Stimulated activated CD4-positive, alpha-beta T cell treated with anti-CD3 and anti-CD28 coated beads, Interleukin-4, amount 100 ng/mL, for 1 hour (primary cell): ENCODE measurements at places on chromosomes 7 and 10.

DNA sequence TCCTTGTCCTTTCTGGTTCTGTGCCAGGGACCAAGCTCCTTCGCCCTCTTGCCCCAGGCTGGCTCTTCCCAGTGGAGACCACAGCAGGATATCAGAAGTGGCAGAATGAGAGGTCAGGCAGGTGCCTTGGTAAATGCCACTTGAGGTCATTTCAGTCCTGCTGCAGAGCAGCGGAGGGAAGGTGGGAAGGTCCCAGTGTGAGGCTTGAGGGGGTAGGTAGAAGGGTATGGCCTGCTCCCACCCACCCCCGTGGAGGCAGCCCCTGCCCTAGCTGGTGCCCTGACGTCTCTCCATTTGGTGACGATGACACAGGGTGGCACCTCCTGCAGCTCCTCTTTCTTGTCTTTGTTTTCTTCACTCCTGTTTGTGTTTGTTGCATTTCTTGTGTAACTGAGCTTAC, 538.8 kb downstream of the TCERG1L start:
- no peak for DNase-seq

DNA sequence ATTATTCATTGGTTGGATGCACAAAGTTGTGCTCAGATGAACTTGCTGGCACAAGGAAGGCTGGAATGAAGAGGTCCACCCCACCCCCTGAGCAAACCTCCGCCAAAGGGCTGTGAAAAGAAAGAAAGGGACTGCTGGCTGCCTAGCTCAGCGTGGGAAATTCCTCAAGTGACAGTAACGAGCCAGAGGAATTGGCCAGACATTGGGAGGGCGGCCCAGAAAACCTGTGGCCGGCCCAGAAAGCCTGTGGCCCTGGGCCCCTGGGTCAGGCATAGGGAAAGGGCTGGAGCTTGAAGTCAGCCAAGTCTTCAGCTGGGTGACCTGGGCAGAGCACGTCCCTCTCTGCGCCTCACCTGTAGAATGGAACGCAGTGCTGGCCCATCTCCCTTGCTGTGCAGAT, 30.6 kb upstream of the CTBP2 start:
- DNase-seq: no peak

GRCh38 chr7:139116999-139117398, 7.5 kb upstream of the ZC3HAV1 start:
- DNase-seq: no peak

DNA sequence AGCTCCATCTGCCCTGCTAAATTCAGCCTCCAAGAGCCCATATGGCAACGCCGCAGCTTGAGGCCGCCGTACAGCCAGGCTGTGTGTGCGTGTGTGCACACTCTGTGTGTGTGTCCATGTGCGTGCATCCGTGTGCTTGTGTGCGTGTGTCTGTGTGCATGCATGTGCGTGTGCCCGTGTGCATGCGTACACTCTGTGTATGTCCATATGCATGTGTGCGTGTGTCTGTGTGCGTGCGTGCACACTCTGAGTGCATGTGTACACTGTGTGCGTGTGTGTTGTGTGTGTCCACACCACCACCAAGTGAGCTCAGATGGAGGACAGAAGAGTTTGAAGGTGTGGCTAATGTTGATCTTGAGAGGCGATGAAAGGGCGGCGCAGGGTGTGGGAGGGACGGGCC, 30.0 kb downstream of the SMKR1 start:
- DNase-seq: no peak

- DNase-seq: no peak
These were observed 249.9 kb downstream of the SKAP2 start for GRCh38 chr7:26614503-26614902.

DNA sequence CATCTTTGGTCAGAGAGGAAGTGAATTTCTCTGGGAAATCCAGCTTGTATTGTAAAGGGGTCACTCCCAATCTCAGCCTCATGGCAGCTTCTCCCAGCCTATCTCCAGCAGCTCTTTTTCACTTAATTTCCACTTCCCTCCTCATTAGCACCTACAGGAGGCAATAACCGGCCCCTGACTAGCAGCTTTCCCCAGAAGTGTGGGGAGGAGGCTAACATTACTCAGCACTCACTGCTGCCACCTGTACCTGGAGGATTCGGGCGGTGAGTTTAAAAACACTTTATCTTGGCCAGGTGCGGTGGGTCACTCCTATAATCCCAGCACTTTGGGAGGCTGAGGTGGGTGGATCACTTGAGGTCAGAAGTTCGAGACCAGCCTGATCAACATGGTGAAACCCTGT, 3.8 kb downstream of the NODAL start:
- DNase-seq: no peak

DNA sequence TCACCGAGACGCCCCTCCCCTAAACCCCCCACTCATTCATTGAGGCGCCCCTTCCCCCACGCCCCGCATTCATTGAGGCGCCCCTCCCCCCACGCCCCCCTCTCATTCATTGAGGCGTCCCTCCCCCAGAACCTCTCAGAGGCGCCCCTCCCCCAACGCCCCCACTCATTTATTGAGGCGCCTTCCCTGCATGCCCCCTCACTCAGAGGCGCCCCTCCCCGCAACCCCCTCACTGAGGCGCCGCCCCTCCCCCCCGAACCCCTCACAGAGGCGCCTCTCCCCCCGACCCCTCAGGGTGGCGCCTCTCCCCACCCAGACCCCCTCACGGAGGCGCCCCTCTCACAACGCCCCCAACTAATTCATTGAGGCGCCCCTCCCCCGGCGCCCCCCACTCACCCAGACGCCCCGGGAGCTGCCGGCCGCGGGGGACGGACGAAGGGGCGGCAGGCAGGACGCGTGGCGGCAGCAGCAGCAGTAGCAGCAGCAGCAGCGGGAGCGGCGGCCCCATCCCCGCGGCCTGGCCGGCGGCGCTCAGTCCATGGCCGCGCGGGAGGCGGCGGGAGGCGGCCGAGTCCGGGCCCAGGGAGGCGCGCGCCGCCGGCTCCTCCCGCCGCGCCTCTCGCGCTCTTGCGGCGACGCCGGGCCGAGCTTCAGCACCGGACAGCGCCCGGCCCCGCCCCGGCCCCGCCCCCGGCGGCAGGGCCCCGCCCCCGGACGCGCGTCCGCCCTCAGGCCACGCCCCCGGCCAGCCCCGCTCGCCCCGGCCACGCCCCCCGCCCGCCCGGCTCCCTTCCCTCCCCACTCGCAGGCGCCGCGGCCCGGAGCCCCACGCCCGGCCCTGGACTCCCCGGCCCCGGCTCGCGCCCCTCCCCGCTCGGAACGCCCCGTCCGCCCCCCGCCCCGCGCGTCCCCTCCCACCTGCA, at the start of gene PTPRN2:
Gene PTPRN2, minus strand, starts transcription at position 662 of the 923 bp plus-strand sequence.
- DNase-seq: peak; percentile 59

GRCh38 chr10:12839941-12840611, 161.4 kb downstream of the CCDC3 start:
- DNase-seq: no peak

DNA sequence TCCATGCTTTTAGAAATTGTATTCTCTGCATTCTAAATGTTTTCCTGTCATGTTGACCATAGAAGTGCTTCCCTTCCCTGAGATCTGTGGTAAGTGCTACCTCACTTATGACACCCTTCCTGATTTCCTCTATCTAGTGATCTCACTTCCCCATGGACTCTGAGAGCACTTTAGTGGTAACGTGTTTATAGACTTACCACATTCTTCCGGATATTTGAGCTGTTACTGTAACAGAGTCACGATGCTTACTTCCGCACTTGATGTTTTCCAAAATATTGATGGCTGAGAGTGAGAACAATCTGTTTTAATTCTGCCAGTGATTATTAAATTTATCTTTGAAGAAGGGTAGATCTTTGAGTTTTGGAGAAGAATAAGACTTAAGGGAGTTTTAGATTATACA, 60.1 kb upstream of the NAMPT start:
- DNase-seq: no peak

DNA sequence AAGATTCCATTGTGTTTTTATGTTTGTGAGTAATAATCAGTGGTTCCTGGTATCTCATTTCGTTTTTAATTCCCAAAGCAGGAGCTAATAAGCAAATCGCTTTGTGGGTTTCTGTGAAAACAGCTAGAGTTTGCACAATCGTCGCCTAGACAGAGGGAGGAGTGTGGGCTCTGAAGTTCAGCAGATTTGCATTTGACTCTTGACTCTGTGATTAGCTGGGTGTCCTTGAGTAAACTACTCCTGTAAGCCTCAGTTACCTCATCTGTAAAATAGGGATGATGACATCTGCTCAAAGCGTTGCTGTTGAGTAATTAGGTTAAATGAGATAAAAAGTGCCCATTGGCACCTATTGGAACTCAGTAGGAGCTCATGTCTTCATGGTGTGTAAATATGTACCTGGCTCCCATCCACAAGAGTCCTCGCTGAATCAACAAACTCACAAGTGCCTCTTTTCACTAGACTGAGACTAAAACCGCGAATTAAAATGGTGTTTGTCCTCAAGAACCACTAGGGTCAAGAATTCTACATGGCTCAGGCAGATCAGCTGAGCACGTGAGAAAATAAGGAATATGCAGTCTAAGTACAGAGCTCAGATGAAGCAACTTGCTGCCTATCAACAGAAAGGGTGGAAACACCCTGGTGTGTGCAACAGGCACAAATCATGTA, 385.8 kb upstream of the C7orf33 start:
- DNase-seq: no peak

- peak; percentile 19 for DNase-seq
These were observed 61.2 kb upstream of the LRRN3 start for GRCh38 chr7:111029574-111030251.

DNA sequence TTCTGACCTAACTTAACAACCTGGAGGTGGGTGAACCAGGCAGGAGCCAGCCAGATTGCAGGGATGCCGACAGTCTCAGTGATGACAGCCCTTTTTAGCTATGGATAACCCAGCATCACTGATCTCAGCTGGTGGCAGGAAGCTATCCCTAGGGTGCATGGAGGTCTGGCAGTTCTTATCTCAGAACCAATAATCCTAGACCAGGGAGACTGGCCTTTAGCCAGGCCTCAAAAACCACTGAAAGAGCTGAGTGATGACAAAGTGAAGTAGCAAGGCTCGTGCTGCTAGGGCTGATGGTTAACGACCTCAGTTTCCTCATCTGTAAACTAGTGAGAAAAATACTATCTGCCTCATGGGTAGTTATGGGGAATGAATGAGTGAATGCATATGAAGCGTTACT, 112.5 kb downstream of the RALA start:
- no peak for DNase-seq

- no peak for DNase-seq
These were observed 250.3 kb upstream of the CXCL12 start for GRCh38 chr10:44635176-44635575.

- DNase-seq: no peak
These were observed 247.4 kb upstream of the TEX47 start for GRCh38 chr7:89042940-89043339.

DNA sequence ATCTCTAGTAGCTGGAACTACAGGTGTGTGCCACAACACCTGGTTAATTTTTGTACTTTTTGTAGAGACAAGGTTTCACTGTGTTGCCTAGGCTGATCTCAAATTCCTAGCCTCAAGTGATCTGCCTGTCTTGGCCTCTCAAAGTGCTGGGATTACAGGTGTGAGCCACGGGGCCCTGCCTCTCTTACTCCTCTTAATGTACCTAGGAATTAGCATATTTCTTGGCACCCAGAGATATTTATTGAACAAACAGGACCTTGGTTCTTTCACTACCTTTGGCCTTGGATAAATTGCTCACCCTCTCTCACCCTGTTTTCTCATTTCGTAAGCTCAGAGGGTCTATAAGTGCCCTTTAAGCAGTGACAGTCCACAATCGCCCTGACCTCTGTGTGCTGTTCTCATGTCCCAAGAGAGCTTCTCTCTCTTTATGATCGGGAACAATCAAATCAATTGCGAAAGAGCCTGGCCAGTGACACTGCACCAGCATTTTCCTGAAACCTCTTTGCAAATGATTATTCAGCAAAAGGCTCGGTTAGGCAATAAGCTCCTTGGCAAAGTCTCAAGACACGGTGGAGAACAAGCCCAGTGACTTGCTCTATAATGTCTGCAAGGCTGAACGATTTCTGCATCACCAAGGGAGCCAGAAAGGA, 117.7 kb downstream of the APBB1IP start:
- no peak for DNase-seq

DNA sequence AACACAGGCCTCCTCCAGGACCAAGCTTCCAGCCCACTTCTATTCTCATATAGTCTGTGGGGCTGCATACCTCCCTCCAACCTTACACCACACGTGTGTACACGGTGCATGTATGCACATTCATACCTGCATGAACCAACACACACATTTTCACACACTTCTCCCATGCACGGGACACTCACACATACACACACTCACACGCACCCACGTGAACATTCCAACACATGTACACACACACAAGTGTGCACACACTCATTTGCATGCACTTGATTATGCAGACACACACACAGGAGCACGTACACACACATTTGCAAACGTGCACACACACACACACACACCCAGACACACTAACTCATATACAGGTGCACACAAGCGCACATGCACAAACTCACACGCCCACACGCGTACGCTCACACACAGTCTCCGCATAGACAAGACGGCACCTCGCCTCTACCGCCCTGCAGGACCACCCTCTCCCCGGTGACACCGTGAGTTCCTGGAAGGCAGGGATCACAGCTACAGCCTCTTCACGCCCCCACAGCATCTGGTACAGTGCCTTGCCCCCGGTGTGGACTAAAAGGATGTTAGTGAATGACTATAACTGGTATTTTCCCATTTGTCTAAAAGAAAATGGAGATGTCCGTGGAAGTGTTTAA, 263.8 kb downstream of the PTPRN2 start:
- DNase-seq: no peak

GRCh38 chr10:87771871-87772500, 46.0 kb downstream of the ATAD1 start:
- no peak for DNase-seq
